ENCODE measurements at places on chromosomes 7 and 10.

DNA sequence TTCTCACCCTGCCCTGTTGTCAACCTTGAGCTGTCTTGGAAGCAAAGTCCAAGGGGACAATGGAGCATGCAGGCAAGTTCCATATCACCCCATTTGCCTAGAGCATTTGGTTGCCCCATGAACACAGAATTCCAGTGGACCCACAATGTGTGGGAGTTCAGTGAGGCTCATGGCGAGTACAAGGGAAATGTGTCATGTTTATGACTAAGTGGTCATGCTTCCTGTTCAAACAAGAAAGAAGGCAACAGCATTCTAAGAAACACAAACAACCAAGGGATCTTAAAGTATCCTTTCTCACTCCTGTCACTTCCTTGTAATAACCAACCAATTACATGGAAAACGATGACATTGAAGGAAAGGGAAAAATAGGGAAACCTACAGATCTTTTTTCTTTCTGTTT is 513.0 kb downstream of the INHBA start:
- no peak for DNase-seq

- peak; percentile 74 for DNase-seq
Measured at GRCh38 chr7:36670585-36671431, 53.5 kb downstream of the AOAH start.

DNA sequence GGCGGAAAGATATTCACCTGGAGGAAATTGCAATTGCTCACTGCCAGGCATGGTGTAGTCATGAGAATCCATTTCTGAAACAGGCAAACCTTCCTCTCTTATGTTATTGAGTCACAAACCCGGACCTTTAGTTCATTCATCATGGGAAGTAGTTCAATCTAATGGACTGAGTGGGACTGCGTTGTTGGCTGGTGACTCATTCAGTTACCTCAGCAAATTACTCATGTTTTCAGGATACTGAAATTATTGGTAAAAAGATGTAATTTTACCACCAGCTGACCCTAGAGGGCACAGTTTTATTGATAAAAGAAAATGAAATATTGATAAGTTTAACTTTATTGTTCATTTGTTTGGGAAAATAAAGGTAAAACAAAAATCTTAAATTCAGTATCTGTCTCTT is 1194.4 kb upstream of the SORCS1 start:
- DNase-seq = peak; percentile 8

- peak; percentile 26 for DNase-seq
Measured at GRCh38 chr7:139623518-139623917, 100.0 kb downstream of the CLEC2L start.

- DNase-seq = no peak
Measured at GRCh38 chr10:126130271-126130710, 233.9 kb downstream of the FANK1 start.

GRCh38 chr10:88880282-88881076 is 434 bp downstream of the STAMBPL1 start:
- peak; percentile 82 for DNase-seq

DNA sequence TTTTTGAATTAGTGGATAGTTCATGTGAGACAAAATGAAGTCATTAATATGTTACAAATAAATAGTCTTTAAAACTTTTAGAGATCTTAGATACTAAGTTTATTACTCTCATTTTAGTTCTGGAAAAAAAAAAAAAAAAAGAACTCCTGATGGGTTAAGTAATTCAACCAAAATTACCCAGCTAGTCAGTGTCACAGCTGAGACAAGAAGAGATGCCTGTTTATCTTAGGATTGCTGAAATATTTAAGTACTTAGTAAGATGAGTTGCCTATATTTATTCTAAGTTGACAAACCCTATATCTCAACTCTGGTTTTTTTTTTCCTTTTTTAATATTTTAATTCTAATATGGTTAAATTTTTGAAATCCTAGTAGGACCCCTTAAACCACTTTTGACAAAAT is 781.0 kb upstream of the LRRN3 start:
- no peak for DNase-seq

- no peak for DNase-seq
Measured at GRCh38 chr10:46537309-46537708, 19.1 kb downstream of the GPRIN2 start.

DNA sequence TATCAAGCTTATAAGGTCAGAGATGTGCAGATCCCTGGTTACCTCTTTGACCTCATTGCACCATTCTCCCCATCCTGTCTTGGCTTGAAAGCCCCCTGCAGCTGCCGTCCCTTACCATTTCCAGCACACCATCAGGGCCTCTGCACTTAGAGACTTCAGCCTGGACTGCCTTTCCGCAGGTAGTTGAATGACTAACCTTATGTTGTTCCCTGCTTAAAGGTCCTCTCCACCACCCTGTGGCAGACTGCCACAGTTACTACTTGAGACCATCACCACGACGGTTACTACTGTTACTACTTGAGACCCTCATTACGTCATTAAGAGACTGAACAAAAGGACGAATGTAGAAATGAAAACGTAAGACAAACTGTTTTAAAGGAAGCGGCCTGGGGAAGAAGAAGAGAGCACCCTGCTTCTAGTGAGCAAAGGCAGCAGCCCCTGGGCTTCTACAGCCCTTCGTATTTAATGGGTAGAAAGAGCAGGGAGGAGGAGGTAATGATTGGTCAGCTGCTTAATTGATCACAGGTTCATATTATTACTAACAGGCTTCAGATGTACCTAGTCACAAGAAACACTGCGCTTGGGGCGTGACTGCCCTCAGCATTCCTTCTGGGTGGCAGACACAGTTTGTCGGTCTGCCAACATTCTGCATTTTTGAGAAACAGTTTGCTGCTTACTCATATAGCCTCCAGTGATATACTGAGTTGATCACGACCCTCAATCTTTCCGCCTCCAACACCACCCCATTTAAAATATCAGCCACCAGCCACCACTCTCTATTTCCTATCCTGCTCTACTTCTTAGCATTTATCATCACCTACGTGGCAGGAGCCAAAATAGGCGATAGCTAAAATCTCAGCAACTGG is 74.1 kb upstream of the PARD3 start:
- no peak for DNase-seq

DNA sequence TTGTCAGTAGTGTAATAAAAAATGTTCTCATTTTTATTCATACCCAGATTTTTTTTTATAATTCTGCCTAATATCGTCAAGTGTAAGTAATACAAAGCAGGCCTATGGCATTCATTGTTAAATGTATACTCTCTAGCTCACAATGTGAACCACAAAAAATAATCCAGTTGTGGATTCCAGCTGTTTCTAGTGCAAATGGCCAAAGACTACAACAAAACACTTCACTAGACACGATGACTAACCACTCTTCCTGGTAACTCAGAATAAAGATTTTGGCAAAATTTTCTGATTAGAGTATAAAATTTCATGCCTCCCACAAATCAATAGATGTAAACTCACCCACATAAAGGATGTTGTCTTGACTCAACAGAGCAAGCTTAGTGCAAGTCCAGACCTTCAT is 396.6 kb downstream of the DGKB start:
- DNase-seq = no peak

DNA sequence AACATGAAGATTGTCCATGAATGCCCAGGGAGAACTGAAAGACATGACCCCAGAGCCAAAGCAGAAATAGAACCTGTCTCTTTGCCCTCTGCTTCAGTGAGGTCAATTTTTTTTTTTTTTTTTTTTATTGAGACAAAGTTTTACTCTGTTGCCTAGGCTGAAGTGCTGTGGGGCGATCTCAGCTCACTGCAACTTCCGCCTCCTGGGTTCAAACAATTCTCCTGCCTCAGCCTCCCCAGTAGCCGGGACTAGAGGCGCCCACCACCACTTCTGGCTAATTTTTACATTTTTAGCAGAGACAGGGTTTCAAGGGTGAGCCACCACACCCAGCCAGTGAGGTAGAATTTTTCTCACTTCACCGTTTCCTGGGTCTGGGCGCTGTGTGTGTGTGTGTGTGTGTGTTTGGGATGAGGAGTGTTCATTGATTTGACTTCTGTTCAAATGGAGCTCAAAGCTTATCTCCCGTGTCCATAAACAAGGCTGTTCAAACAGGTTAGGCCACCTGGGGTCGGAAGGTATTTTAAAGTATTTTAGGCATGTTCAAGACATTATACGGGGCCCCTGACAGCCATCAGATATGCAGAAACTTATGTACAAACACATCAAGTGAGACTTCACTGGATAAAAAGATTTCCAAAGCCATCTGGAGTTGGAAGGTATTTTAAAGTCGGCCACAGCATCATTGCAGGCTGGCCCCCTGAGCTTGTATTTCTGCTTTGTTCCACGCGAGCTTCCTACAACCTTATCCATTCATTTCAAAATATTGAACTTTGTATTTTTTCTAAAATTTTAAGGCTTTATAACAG is 93.8 kb downstream of the MAP3K8 start:
- no peak for DNase-seq

DNA sequence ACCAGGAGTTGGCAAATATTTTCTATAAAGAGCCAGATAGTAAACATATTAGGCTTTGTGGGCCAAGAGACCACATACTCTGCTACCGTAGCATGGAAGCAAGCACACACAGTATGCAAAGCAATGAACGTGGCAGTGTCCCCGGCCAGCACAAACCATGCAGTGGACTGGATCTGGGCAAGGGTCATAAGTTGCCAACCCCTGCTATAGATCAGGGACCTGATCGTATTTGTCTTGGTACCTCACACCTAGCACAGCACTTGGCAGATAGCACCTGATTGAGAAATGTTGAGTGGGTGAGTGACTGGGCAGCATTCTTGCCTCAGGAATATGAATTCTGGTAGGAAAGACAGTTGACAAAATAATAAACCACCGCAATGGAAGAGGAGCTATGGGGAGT is 331.9 kb downstream of the FGFR2 start:
- DNase-seq = no peak

- DNase-seq = peak; percentile 68
Measured at GRCh38 chr7:6423942-6424701, 23.6 kb downstream of the DAGLB start.

GRCh38 chr10:32169556-32169955 is 113.3 kb upstream of the KIF5B start:
- no peak for DNase-seq

DNA sequence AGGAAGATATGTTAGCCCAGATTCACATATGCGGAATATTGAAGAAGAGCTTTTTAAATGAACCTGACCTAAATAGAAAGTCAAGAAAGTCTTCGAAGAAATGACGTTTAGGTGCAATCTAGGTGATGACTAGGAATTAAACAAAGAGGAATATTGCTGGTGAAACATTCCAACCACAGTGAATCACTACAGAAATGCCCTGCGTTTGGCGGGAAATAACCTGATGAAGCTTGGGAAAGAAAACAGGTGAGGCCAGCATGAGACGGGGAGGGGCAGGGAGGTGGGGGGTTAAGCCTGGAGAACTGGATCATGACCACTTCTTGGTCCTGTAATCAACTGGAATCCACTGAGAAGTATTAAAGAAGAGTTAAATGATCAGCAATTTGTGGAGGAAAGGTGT is 299.4 kb upstream of the VSTM2A start:
- no peak for DNase-seq

All from iPS-NIHi11 (cell line).